ENCODE measurements at places on chromosomes 1 and 21.
A peak's percentile ranks its signal among the peaks of the same experiment; 100 is the strongest.

DNA sequence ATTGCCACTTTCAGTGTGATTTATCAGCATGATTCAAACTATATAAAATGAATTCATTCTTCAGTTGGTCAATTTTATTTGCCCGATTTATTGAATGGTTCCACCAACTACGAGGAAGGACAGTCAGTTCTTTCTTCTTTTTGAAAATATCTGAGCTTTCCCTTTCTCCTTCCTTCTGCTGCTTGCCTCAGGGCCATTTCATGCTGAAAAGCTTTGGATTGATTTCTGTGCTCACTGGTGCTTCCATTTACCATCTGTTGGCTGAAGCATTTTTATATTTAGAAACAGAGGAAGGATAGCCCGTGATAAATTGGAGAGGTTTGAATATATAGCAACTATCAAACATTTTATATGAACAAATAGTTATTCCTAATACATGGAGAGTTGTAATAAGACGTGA is 68.9 kb upstream of the ADAMTS5 start:
- no peak for DNase-seq

DNA sequence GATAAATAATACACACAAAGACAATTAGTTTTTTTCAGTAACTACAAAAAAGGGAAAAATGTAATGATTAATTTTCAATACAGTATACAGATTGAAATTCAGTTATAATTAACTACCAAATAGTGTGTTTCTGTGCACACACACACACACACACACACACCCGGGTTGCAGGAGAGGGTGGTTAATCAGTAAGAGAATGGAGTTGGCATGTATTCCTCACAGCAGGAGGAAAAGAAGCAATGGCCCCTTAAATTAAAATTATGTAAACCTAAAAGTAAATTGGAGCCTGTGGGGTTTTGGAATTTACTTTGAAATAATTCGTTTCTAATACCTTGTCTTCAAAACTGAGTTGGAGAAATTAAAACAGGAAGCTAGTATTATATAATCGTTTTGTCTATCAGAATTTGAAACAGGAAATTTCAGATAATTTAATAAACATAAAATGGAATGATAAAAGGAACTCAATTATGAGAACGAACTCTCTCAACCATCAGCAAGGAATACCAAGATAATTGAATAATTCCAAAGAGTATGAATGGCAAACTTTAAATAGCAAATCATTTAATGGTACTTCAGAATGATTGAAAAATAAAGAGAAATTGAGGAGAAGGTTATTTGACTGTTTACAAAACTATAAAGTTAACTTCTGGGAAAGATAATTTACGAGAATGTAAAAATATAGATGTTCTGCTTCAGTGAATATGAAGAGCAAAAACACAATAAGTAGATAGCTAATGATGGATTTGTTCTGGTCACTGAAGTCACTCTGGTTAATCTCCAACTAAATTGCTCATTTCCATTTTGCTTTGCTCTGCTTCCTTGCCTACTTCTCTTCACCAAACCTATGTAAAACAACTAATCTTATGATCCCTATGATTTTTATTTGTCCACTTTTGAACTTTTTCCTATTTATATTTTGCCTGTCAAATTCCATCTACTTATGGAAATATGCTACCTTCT is 547.9 kb upstream of the ZP4 start:
- no peak for DNase-seq

- DNase-seq: no peak
Observed at GRCh38 chr1:230347896-230348295, 78.2 kb downstream of the PGBD5 start.

DNA sequence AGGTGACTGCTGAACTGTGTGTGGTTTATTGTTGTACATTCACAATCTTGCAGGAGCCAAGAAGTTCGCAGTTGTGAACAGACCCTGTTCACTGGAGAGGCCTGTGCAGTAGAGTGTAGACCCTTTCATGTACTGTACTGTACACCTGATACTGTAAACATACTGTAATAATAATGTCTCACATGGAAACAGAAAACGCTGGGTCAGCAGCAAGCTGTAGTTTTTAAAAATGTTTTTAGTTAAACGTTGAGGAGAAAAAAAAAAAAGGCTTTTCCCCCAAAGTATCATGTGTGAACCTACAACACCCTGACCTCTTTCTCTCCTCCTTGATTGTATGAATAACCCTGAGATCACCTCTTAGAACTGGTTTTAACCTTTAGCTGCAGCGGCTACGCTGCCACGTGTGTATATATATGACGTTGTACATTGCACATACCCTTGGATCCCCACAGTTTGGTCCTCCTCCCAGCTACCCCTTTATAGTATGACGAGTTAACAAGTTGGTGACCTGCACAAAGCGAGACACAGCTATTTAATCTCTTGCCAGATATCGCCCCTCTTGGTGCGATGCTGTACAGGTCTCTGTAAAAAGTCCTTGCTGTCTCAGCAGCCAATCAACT is 6.4 kb upstream of the PIGV start:
- DNase-seq: no peak

DNA sequence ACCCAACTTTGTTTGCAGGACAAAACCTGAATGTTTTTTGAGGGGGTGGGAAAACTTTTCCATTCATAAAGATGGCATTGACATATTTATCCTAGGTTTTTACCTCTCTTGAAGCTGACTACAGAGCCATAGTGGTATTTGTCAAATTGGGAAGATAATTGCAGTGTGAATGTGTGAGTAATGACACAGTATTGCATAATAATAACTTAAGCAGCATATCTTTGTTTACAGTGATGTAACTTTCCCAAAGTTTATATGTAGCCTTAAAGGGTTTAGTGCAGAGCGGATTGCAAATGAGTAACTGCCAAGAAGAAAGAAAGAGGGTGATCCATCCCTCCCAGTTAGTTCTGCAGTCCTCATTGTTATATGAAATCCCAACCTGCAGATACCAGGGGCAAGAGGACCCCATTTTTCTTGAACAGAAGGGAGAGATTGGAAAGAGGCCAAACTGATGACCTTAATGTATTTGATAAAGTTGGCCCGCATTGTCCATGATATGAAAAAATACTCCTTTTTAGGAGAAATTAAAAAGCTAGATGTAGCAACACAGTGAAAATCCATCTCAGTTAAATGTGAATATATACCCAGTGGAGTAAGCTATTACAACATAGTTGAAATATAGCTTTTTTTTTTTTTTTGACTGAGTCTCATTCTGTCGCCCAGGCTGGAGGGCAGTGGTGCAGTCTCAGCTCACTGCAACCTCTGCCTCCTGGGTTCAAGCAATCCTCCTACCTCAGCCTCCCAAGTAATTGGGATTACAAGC is 23.7 kb upstream of the NFIA start:
- DNase-seq: no peak

- no peak for DNase-seq
Observed at GRCh38 chr1:183764981-183765380, 39.9 kb upstream of the RGL1 start.

DNA sequence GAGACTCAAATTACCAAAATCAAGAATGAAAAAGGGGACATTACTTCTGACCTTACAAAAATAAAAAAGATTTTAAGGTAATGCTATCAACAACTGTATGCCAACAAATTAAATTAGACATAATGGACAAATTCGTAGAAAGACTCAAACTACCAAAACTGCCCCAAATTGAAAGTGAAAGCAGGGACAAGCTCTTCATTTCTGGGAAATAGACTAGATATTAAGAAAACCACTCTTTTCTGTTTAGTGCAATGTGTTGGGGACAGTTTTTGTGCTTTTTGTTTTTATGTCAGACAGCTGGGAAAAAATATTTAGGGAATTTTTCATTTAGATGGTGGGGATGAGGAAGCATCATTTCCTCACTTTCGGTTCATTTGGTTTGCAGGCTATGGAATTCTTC is 4.9 kb upstream of the GBP1 start:
- DNase-seq: no peak

DNA sequence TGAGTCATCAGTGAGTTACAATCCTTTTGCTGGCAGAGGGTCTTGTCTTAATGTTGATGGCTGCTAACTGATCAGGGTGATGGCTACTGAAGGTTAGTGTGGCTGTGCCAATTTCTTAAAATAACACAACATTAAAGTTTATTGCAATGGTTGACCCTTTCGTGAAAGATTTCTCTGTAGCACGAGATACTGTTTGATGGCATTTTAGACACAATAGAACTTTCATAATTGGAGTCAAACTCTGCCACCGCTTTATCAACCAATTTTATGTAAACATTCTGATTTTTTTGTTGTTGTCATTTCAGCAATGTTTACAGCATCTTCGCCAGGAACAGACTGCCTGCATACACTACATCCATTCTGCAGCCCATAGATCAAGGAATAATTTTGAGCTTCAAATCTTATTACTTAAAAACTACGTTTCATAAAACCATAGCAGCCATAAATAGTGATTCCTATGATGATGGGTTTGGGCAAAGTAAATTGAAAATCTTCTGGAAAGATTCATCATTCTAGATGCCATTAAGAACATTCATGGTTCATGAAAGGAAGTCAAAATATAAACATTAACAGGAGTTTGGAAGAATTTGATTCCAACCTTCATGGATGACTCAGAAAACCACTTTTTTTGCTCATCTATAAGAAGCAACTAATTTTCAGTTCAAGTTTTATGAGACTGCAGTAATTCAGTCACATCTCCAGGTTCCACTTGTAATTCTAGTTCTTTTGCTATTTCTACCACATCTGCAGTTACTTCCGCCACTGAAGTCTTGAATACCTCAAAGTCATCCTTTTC is 85.9 kb downstream of the TYW3 start:
- no peak for DNase-seq

DNA sequence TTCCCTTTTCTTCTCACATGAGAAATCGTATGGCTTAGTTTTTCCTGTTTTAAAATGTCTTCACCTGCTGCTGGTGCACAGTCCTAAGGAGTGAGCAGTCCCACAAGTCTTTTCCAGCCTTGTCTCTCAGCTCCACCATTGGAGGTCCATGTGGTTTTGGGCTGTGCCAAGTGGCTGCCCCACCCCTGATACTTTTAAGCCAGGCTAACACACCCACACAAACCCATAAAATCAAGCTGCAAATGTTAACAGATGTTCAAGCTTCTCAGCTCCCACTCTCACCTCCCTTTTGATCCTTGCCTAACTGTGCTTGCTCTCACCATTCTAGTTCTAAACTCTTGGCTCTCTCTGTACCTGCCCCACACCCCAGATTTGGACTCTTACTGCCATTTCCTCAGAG is 74.5 kb upstream of the COL24A1 start:
- DNase-seq: no peak

GRCh38 chr21:35943752-35944151 is 116.6 kb downstream of the SETD4 start:
- DNase-seq: no peak

DNA sequence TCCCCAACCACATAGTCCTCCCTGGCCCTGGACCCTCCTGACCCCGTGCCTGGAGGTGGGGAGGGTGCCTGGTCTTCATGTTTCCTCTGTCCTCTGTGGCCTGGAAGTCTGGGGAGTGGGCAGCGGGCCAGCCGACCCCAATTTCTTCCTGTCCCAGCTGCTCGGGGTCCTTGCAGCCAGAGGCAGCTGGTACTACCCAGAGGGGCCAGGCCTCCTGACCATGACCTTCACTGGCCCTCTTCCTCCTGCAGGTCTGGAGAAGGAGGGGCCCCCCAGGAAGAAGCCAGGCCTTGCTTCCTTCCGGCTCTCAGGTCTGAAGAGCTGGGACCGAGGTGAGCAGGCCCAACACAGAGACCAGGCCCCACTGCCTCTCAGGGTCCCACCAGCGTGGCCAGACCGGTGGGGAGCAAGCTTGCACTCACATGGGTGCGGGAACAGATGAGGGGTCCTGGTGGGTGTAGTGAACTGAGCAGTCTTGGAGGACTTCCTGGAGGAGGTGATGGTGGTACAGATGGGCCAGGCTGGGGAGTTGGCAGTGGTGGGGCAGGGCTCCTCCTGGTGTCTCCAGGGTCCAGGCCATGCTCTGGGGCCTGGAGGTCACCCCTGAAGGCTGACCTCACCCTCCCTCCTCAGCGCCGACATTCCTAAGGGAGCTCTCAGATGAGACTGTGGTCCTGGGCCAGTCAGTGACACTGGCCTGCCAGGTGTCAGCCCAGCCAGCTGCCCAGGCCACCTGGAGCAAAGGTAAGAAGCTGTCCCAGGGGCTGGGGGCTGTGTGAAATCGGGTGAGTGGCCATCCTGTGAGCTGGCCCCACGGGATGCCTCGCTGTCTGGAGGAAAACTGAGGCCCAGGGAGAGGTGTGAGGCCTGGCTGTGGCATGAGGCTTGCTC is 32.7 kb downstream of the TRIM11 start:
- DNase-seq: peak; percentile 4

DNA sequence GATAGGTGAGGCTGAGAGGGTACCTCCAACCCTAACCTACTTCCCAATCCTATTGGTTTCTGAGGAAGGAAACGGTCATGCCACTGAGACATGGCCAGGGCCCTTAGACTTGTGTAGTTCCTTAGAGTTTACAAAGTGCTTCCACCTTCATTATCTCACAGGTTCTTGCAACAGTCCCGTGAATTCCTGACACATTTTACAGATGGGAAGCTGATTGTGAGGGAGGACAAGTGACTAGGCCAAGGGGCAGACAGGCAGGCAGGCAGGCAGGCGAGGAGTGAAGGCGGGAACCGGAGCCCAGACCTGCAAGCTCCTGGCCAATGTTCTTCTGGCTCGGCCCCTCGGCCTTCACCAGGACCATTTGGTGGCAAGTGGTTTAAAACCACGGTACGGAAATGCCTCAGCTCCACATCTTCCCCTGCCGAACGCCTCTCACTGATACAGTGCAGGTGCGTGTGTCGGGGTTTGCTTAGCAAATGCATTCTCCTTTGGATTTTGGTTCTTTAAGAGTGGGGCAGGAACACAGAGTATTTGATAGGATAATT is 45.1 kb downstream of the ZBTB18 start:
- DNase-seq: no peak

GRCh38 chr21:45792682-45793383 is 149.3 kb downstream of the PCBP3 start:
- no peak for DNase-seq

DNA sequence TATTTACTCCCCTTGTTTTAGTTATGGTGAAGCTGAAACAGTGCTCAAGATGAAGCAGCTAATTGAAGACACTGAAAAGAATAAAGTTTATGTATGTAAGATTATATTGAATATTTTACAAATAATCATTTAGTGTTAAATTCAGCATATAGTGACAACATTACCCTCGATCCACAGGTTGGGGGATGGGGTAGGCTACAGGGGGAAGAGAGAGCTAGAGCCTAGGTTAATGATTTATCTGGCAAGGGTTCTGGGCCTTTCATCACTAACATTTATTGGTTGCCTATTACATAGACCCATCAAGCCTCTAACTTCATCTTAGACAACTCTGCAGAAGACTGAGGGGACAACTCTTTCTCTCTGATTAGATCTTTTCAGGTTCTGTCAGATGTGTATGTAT is 21.3 kb downstream of the ZCCHC17 start:
- no peak for DNase-seq

DNA sequence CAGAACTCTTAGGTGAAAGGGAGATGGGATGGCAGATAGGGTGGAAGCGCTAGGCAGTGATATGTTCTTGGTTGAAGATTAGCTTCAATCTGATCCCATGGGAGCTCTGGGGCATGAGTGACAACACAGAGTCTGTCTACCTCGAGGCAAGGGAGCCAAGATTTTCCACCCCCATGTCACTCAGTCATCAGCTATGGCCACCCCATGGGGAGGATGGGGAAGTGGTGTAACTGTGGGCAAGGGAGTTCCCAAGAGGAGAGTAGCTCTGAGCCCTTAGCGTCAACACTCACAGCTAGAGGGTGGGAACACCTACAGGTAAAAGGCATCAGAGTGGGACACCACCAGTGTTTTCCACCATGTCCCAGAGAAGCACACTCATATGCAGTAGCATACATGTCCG is 30.3 kb upstream of the C1QA start:
- no peak for DNase-seq

Data from body of pancreas (tissue), 4 donors.